Posterior cingulate gyrus (tissue), 11 donors: ENCODE measurements at places on chromosomes 5 and 9.

GRCh38 chr9:107033966-107034365, 171.0 kb downstream of the ZNF462 start:
- no peak for DNase-seq

DNA sequence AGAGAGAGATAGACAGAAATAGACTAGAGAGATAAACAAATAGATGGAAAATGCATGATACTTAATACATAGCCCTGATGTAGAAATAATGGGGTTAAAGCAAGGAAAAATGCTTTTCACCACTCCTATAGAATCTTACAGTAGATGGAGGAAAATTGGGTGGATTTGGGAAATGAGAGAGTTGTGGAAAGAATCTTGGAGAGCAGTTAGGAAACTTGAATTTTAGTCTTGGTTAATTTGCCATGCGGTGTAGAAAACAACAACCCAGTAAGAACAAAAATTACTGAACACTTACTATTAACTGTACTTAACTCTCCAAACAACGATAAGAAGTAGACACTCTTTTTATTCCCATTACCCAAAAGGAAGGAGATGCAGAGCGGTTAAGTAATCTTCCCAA, 329.8 kb downstream of the ZNF608 start:
- DNase-seq = no peak

- DNase-seq = peak; percentile 88
Observed at GRCh38 chr9:81671880-81672280, 17.5 kb downstream of the TLE1 start.

GRCh38 chr9:72497447-72498046, 23.9 kb upstream of the TMC1 start:
- DNase-seq = no peak

DNA sequence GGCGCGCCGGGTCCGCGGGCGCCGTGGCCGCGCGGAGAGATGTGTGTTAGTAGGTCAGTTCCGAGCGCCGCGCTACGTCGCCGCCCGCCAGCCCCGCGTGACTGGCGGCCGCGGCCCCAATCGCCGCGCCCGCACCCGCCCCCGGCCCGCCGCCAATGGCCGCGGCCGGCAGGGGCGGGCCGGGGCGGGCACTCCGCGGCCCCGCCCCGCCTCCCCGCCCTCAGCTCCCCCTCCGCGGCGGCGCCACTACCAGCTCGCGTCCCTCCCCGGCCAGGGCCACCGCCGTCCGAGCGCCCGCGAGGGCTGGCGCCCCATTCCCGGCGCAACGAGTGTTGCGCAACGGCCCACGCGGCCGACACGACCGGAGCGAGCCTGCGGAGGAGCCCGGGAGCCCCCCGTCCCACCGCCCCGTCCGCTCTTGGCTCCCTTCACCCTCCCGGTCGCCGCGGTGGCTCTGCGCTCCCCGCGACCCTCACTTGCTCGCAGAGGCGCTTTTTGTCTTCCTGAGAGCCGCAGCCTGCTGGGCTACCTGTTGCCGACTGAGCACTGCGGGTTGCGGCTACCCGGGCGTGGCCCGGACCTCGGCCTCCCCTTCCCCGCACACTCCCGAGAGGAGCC, at the start of gene NFIL3:
Gene NFIL3, minus strand, starts transcription at position 48 of the 618 bp plus-strand sequence. CDS start 13,098 bp downstream, outside the sequence.
- DNase-seq = peak; percentile 90

DNA sequence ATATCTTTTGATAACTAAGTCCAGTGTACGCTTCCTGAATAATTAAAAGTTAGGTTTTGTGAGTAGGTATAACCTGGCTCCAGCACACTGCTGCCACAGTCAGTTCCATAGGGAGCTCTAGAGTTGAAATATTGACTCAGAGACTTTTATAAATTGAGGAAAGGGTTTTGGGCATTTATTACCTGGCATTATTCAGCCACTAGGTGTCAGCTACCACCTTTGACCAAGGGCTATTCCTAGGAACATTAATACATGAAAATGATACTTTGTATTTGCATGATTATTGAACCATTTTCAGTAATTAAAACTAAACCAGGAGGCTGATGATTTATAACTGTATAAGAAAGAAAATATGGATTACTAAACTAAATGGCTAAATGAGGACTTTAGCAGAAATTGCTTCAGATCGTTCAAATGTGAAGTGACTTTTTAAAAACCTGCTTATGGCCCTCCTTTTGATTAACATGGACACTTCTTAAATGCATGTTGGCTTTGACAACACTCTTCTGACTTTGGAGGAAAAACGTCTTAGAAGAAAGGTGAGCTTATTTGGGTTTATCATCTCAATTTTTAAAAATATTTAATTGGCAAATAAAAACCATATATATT, 83.0 kb downstream of the SMC2 start:
- DNase-seq = no peak

- DNase-seq = no peak
Observed at GRCh38 chr5:2754581-2755075, 3.2 kb upstream of the IRX2 start.

DNA sequence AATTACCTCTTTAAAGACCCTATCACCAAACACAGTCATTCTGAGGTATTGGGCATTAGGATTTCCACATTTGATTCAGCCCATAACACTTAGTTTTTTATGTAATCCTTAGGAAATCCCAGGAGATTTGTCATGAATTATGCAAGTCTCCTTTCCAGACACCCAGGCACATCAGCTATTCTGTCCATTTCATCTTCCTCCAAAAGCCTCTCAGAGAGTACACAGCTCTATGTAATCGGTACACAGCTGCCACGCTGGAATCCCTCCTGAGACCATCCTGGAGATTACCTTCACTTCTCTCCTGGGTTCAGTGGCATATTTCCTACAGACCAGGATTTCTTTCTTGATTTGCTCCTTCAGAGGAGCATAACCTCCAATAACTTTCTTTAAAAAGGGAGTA, 2309.8 kb upstream of the WWC1 start:
- DNase-seq = no peak

DNA sequence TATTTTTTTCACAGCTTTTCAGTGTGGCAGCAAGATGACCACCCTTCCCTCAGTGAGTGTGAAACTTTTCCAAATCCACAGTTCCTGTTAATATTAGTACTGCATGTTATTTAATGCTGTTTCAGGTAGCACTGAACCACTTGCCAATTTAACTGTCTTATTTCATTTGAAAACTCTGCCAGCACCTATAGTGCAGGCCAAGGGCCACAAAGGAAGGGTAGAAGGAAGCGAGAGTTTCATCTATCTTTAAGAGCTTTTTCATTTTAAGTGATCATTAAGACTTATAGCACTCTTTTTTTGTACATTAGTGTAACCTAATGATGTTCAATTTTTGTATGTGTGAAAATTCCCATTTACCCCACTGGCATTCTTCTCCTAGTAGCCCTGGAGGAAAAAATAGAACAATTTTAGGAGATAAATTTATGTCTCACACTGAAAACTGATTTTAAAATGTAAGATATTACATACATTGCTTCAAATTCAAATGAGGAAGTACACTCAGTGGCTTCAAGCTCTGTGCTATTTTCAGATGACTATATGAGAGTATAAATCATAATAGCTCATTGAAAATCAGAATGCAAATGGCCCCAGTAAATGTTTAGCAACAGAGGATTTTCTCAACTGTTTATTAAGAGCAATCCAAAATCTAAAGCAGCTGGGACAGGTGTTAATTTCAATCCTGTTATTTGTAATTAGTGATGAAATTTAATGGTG, 820.5 kb downstream of the PTPRD start:
- DNase-seq = no peak

DNA sequence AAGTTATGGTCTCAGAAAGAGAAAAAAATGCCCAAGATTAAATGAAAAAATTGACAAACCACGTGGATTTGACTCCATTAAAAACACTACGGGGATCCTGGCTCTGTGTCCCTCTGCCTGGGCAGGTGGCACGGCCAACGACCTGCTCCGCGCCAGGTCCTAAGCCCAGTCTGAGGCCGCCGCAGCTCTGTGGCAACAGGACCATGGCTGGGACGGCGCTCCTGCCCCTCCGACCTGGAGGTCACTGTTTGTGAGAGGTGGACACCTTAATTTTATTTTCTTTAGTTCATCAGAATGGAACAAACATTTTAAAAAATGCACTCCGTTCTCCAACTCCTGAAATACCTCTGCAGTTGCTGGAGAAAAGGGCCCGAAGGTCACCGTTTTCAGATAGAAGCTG, 369.4 kb downstream of the CDH9 start:
- DNase-seq = peak; percentile 60

- no peak for DNase-seq
Observed at GRCh38 chr9:97772145-97772544, 75.0 kb upstream of the XPA start.

DNA sequence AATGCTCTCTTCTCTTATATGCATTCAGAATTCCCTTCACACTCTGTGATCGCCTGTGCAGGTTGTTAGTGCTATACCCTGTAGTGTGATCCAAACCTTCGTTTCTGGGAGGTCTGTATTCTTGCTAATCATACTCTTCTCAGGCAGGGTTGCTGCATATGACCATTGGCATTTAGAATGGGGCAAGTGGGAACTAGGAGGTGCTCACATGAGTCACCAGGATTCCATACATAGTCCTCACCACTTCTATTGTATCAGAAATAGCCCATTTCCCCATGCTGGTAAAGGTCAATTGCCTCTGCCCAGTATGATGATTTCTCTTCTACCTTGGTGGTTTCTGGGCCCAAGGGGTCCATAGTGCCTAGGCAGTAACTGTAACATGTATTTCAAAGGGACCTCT, 443.5 kb upstream of the CDH6 start:
- DNase-seq = no peak

DNA sequence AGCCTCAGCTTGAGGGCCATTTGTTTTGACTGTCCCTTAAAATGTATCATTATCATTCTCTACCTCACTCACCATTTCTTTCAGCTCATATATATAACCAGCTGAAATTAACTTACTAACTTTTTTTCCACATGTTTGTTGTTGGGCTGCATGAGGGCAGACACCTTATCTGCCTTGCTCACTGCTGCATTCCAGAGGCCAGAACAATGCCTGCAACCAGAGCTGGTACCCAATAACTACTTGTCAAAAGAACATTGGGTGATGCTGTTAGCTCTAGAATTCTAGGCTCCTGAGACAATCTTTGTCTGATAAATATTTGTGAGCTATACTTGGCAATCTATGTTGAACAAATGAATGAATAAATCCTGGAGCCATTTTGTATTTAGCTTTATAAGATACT, 68.3 kb downstream of the HTR4 start:
- DNase-seq = no peak
